ENCODE measurements at places on chromosomes 1 and 21. TPM values are rescaled to one million over a fixed set of nuclear protein-coding genes. Genes with fewer than 3 reads are reported as not detected.

- peaks cover 34% of the 10 kb centered on the region for H3K36me3 ChIP-seq
- H3K27me3 ChIP-seq: no peaks in the 10 kb centered on the region
- peaks cover 27% of the 10 kb centered on the region for H3K4me1 ChIP-seq
- H3K27ac ChIP-seq: peak overlapping the region; percentile 97
- H3K4me3 ChIP-seq: peak overlapping the region; percentile 62
Measured at GRCh38 chr21:39313042-39313570, 326 bp downstream of the BRWD1 start.

The MR1 gene
- total RNA-seq: 10.4 TPM

The OR2T33 gene
- 0.27 TPM for total RNA-seq

DNA sequence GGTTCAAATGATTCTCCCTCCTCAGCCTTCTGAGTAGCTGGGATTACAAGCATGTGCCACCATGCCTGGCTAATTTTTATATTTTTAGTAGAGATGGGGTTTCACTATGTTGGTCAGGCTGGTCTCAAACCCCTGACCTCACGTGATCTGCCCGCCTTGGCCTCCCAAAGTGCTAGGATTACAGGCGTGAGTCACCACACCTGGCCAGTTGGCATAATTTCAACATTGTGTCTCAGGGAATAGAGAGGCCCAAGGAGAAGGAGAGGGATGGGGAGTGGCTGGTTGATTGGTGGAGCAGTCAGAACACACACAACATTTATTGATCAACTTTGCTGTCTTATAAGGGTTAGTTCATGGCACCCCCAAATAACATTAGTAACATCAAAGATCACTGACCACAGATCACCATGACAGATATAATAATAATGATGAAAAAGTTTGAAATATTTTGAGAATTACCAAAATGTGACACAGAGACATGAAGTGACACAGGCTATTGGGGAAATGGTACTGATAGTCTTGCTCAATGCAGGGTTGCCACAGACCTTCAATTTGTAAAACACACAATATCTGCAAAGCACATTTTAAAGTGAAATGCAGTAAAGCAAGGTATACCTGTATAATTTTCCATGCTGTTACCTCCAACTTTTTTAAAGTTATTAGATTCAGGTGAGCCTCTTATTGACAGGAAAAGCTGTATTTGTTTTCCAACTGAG lies 15.8 kb upstream of the CYB5R1 start:
- H3K4me3 ChIP-seq: no peak overlapping the region
- no peak for DNase-seq
- H3K27ac ChIP-seq: no peak overlapping the region
- H3K36me3 ChIP-seq: no peaks in the 10 kb centered on the region
- no peaks in the 10 kb centered on the region for H3K27me3 ChIP-seq

DNA sequence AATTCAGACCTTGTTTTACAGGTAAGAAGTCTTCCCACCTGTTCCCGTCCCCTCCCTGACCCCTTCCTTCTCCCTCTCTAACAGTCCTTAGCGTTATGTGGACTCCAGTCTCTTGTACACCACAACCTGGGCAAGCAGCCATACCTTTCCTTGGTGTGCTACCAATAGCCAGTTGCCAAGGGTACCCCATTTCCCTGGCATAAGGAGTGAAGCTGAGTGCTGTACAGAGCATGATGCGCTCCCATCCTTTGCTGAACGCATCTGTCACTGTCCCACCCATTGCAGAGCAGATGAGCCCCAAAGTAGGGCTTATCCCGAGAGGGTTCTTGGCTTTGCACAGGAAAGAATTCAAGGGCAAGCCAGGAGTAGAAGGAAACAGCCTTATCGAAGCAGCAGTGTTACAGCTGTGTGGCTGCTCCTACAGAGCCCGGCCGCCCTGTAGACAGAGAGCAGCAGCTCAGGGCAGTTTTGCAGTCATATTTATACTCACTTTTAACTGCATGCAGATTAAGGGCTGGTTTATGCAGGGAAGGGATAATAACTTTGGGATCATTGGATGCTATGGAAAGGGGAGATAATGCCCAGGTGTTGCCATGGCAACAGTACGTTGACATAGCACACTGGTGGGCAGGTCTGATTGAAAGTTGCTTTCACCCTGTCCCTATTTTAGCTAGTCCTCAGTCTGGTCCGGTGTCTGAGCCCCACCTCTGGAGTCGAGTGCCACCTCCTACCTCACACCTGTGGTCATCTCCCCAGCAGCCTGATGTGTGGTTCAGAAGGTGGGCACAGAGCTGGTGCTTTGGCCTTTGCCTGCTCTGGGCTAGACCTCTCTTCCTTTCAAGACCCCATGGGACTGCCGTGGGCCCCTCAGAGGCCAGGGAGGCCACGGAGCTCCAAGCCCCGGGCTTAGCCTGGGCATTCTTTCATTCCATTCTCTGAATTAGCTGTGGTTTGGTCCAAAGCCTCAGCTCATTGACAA lies 5.1 kb downstream of the FHAD1 start:
- H3K4me1 ChIP-seq: no peaks in the 10 kb centered on the region
- H3K27me3 ChIP-seq: peaks cover 27% of the 10 kb centered on the region
- no peak for DNase-seq
- H3K36me3 ChIP-seq: no peaks in the 10 kb centered on the region

Measured in K562 (cell line).